Glutamatergic neuron (in vitro differentiated cells): ENCODE measurements at places on chromosomes 2 and 18.

DNA sequence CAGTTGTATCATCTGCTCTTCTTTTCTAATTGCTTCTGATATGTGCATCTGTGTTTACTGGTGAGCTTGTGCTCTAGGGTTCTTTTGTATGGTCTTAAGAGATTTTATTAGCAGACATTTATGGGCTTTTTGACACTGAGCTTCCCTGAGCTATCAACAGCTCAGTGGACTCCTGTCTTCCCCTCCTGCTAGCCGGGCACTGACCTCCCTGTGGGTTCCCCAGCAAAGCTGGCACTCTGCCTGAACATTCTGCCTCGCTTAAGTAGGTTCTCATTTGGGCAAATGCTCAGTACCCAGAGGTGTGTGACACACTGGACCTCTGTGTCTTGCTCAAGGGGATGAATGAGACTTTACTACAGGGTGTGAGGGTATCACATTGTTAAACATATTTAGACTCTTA lies 15.8 kb downstream of the TRAF3IP1 start:
- no peak for DNase-seq

DNA sequence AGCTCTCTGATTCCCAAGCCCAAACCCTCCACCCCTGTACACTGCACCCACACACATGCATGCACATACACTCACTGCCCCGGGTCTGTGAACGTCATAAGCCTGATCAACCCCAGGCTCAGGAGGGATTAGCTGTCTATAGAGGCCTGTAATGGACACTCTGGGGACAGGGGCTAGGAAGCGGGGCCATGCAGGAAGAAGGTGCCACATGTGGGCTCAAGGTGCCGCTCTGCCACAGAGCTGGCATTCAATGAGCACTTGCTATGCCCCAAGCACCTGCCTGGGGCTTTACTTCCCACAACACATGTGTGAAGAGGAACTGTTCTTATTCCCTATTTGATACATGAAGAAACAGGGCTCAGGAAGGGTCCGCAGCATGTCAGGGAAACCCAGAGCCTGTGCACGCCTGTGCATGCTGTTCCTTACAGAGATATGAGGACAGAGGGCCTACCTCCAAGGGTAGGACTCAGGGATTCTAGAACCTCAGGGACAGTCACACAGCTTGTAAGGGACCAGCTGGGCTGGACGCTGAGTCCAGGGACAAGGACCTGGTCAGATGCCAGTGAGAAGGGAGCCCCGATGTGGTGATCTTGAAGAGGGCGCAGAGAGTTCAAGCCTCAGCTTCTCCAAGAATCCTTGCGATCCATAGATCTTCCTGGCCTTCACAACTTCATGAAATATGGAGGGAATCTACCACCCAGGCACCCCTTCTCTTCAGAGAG lies 5.0 kb downstream of the BIN1 start:
- DNase-seq: no peak

DNA sequence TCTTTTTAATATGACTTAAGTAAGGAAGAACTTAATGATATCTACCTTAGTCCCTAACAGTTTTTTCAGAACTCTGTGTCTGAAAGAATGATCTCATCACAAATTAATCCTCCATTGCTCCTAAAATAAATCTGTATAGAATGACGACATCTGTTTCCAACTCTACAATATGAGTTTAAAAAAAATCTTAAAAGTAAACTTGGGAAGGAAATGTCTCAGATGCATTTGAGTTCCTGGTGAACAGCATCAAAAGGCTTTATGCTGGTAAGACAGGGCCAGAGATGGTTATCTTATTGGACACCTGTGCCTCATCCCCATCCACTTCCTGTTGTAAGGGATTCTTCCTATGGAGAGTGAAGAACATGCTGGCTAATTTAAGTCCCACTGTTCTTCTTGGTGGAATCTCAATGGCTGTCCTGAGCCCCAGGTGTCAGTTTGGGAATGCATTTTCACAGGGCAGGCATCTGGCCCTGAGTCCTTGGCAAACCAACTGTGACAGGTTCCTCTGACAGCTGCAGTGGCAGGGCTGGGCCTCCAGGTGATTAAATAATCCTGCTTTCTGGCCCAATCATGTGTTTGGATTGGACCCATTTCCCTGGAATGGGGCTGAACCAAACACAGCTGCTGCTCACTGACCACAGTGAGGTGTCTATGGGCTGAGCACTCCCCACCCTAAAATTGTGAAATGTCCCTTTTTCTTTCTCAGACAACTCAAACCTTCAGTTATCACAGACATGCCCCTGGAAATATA lies 12.9 kb upstream of the NCKAP5 start:
- DNase-seq: no peak

- no peak for DNase-seq
Observed at GRCh38 chr2:220432645-220433044, 805.2 kb downstream of the SLC4A3 start.

DNA sequence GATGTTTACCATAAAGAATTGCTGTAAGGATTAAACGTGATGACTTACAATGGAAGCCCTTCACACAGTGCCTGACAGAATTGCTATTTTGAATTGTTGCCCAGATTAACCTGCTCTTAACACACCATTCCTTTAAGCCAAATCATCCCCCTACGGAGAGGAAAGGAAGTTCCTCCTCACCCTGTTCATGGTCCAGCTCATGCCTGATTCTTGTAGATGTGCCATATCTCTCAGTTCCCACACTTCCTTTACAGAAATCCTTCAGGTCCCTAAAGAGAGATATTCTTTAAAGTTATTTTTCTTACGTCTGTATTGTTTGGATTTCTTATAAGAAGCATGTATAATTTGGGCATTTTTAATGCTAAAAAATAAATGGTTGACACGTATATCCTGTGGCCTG lies 127.5 kb upstream of the DAPL1 start:
- no peak for DNase-seq

DNA sequence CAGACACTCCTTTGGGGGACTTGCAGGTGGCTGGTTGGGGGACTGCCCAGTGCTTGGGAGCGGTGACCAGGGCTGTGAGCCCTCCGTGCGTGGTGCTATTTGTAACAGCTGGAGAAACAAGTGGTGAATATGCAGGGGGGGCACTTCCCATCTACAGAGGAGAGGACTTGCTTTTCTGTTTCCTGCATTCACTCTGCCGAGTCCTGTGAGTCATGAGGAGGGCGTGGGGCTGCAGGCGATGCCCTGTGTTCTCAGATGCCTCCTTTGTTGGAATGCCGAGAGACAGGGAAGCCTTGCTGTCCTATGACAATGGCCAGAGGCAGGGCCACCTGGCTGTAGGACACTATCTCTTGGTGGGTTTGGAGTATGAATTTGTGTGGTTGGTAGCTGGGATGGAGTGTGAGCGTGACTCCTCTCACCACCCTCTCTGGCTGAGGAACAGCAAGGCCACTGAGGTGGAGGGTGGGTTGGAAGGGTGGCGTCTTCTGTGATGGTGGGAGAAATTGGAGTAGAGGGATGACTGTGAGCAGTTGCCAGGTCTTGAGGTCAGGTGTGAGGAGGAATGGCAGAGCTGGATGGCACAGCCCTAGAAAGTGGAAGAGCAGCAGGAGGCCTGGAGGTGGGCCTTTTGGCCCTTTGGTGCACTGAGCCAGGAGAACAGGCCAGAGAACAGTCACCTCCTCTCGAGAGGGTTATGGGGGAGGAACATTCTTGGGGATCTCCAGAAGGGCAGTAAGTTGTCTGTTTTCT lies 24.3 kb downstream of the FHOD3 start:
- no peak for DNase-seq

DNA sequence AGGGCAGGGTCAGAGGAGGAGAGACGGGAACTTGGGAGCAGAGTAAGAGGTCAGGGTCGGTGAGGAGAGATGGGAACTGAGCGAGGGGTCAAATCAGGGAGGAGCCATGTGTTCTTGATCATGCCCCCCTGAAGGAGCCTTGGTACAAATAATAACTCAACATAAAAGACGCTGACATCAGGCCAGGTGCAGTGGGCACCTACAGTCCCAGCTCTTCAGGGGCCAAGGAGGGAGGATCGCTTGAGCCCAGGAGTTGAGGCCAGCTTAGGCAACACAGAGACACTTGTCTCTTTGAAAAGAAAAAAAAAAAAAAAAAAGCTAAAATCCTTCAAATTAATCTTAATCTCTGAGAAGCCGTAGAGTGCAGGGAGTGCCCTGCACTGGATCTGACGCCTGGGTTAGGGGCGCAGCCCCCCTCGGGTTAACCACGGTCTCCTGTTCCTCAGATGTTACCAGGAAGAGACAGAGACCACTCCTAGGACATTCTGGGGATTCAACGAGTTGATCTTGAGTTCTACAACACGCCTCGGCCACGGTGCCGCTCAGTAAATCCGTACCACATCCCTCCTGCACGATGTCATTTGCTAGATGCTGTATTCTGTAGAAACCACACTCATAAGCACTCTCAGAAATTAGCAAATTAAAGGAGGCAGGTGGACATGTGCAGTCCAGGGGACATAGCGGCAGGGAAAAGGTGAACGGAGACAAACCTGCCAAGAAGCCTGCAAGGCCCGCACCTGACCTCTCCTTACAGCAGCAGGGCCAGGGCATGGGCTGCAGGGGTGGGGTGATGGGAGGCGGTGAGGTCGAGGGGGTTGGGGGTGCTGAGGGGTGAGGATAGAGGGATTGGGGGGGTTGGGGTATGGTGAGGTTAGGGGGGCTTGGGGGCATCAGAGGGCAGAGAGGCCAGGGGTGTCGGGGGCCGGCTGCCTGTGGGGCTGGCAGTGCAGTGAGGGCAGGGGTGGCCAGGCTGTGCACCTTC lies 29.2 kb downstream of the SLC66A2 start:
- DNase-seq: no peak

DNA sequence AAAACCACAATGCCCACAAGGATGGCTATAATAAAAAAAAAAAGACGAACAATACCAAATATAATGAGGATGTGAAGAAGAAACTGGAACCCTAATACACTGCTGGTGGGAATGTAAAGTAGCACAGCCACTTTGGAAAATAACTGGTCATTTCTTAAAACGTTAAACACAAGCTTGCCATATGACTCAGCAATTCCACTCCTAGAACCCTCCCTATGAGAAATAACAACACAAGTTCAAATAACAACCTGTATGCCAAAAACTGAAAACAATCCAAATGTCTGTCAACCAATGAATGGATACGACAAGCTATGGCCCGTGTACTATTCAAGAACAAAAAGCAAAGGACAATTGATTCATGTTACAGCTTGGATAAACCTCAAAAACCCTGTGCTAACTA lies 7.0 kb upstream of the ALPK2 start:
- no peak for DNase-seq

GRCh38 chr2:222734703-222735014 lies 63.2 kb downstream of the MOGAT1 start:
- no peak for DNase-seq
